ENCODE measurements at places on chromosomes 3 and 15.

DNA sequence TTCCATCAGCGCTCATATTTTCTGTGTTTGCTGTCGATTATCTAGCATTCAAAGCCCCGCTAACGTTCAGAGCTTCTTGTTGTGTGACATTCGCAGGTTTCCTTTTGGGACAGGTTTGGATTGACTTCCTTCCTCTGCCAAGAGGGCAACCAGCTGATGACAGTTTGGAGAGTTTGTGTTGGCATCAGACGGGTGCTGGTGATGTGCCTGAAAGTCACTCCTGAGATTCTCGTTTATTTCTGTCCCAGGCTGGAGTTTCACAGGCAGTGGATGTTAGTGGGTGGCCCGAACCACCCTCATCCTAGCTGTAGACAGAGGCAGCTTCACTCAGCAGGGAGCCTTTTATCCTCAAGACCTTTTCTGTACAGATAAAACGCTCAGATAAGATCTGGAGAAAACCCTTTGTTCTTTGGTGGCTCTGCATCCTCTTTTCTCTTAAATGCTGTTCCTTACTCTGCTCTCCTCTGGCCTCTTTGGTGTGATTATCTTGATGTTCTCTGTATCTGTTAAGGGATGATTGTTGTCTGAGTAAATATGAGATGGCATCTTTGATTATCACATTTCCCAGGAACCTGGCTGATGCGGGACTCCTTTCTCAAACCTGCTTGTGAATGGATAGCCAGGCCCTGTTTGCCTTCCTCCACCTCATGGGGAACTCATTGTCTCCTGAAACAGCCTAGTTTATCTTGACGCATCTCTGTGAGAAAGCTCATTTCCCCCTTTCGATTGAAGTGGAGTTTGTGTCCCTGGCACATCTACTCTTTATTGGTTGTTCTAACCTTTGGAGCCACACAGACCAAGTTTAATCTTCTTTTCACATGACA lies 35.9 kb downstream of the CGNL1 start:
- no peak for DNase-seq

GRCh38 chr3:9727041-9727595 lies 4.4 kb upstream of the BRPF1 start:
- no peak for DNase-seq

GRCh38 chr3:101813817-101814440 lies 34.9 kb downstream of the NXPE3 start:
- DNase-seq, result peak; percentile 36

DNA sequence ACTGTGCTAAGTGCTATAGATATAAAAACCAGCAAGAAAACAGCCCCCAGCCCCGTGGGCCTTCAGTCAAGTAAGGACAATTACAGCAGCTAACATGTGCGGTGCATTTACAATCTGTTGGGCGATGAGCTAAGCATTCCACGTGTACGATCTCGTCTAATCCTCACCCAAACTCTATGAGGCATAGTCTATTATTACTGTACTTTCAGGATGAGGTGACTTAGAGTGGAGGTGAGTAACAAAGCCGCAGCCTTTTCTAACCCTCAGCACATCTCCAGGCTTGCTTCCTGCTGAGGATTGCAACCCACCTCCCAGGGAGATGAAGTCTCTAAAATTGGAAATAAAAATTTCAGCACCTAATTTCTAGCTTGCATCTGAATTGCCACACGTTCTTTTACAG lies 53.2 kb upstream of the MCF2L2 start:
- peak; percentile 15 for DNase-seq

- DNase-seq, result no peak
Measured at GRCh38 chr3:127663151-127663550, 9.6 kb upstream of the ABTB1 start.

- DNase-seq, result no peak
Measured at GRCh38 chr15:84856731-84857417, 27.6 kb upstream of the SLC28A1 start.

GRCh38 chr3:23455084-23455483 lies 252.0 kb downstream of the UBE2E2 start:
- DNase-seq, result peak; percentile 77

GRCh38 chr3:185647134-185647879 lies 61.2 kb downstream of the SENP2 start:
- DNase-seq, result no peak

DNA sequence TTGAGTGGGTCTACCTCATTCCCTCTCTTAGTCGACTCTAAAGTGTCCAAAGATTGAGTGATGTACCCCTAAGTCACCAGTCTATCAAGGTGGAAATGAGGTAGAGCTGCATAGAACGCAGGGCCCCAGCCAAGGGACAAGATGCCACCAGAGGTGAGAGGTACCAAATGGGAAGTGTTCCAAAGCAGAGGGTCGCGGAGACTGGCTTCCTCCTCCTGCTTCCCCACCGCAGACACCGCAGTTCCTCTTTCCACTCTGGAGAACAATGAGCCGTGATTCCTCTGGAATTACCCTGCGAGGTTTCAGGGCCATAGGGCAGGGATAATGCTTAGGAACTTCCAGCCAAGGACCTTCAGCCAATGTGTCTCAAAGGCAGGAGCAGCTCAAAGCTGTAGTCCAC lies 55.8 kb downstream of the DAPK2 start:
- no peak for DNase-seq

- DNase-seq, result peak; percentile 23
Measured at GRCh38 chr15:75577401-75578172, 1.5 kb downstream of the PTPN9 start.

DNA sequence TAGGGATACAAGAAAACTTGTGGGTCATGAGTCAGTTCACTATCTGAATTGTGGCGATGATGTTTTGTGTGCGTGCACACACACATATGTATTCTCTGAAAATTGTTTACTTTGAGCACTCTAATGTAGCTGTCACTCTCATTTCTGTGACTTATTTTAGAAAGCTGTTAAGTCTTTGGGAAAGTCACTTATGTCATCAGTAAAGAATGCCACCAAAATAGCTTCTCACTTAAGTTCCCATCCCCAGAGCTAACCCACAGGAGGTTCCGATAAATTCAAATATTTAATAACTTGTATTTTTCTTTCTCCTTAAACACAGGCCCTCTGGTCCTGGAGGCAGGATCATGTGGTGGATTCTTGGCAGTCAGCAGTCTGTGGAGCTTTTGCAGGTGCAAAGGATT lies 138.3 kb downstream of the LRIG1 start:
- DNase-seq, result peak; percentile 64

GRCh38 chr3:23459465-23459864 lies 256.3 kb downstream of the UBE2E2 start:
- no peak for DNase-seq

GRCh38 chr3:185561958-185562357 lies 9.6 kb upstream of the LIPH start:
- no peak for DNase-seq

DNA sequence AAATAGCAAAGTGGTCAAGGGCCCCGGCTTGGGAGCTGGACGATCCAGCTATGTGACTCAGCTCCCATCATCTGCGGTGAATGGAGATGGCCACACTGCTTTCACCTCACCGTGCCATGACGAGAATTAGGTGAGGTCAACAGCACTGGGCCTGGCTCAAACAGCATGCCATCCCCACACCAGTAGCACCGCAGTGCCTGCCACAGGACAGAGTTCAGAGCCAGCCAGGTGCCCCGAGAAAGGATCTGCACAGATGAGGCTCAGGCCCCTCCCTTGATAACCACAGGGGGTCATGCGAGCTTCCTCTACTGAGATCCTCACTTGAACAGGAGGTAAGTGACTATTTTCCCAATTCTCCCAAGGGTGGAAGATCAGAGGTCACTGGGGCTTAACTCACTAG lies 29.4 kb downstream of the ZXDC start:
- no peak for DNase-seq

- DNase-seq, result no peak
Measured at GRCh38 chr3:165133188-165133899, 55.0 kb upstream of the SI start.

DNA sequence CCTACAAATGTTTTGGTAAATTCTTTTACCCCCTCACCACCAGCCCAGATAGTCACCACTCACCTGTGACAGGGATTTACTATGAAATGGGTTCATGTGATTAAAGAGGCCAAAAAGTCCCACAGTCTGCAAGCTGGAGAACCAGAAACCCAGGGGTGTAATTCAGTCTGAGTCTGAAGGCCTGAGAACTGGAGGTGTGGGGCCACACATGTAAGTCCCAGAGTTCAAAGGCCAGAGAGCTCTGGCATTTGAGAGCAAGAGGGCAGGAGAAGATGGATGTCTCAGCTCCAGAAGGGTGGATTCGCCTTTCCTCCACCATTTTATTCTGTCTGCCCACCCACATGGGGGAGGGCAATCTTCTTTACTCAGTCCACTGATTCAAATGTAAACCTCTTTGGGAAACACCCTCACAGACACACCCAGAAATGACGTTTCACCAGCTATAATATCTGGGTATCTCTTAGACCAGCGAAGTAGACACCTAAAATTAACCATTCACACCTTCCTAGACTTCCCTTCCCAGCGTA lies 11.9 kb downstream of the RTP3 start:
- no peak for DNase-seq

GRCh38 chr3:25938566-25939325 lies 148.9 kb downstream of the OXSM start:
- DNase-seq, result no peak

GRCh38 chr3:24048843-24049242 lies 103.8 kb downstream of the NR1D2 start:
- peak; percentile 87 for DNase-seq

DNA sequence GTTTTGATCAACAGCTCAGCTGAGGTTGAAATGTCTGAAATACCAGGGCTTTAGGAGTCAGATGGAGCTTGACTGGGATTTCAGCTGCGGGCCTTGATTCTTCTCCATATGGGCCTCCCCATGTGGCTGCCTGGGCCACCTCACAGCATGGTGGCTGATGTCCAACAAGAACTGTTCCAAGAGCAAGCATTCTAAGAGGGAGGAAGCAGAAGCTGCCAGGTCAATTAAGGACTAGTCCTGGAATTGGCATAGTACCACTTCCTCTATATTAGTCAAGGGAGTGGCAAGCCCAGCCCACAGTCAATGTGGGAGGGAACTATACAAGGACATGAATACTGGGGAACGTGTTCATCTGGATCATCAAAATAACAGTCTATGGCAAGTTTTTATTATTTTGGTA lies 181.7 kb upstream of the ANKRD28 start:
- DNase-seq, result no peak

- no peak for DNase-seq
Measured at GRCh38 chr3:3064297-3064696, 45.9 kb downstream of the IL5RA start.

- DNase-seq, result peak; percentile 78
Measured at GRCh38 chr3:14962762-14963161, 15.4 kb downstream of the NR2C2 start.

DNA sequence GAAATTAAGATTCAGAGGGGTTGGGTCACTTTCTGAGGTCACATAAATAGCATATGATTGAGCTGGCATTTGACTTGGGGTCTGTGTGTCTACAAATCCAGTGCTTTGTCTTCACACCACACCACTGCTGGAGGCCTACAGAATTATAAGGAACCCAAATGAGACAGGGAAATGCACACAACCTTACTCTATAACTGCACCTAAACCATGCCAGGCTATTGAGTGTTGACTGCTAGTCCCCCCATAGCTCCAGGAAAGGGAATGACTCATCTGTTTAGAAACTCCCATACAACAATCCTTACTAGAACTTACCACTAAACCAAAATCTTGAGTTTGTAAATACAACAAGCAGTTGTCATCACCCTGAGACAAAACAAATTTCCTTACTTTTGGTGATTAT lies 16.9 kb upstream of the TSC22D2 start:
- DNase-seq, result peak; percentile 54

DNA sequence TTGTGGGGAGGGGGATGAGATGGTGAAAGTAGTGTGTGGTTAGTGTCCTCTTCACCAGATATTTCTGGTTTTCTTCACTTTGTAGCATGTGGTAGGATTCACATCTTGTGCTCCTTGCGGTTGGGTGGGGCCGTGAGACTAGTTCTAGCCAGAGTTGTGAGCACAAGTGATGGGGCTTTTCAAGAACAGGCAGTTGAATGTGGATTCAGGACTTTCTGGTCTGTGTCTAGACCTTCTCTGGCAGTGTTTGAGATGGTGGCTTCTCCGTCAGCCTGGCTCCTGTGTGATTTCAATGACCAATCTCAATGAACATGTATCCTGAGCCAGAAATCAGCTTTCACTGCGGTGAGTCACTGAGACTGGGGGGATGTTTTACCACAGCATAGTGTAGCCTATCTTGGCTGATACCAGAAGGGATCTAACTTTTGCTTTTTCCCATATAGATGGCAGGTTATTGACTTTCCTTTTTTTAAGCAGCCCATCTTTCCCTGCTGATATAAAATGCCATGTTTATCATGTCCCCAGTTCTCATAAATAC lies 82.6 kb downstream of the RPLP1 start:
- DNase-seq, result peak; percentile 57

Data from LHCN-M2 (cell line).